ENCODE measurements at places on chromosomes 4 and X.

DNA sequence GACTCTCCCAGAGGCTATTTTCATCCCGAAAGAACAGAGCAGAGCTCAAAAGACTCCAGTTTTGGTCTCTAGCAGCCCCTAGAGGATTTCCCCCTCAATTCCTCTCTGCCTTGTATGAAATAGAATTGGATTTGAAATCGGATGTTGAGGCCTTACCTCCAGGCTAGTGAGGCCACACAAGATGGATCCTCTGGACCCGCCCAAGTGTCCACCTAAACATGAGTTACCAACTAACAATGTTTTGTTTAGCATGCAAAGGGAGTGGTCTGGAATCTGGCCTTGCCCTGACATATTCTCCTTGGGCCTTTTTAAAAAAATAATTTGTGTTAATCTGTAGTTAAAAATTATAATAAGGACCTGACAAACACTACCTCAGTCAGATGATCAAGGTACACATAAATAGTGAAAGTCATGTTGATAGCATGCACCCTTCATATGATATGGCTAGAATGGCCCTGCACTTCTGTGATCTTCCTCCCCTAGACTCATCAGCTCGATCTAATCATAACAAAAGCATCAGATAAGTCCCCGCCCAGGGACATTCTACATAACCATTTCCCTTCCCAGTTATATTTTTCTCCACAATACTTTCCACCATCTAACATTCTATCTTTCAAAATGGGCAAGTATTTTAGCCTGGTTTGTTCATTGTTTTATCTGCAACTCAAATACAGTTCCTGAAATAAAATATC is 6.5 kb downstream of the TLR8 start:
- DNase-seq, result no peak

DNA sequence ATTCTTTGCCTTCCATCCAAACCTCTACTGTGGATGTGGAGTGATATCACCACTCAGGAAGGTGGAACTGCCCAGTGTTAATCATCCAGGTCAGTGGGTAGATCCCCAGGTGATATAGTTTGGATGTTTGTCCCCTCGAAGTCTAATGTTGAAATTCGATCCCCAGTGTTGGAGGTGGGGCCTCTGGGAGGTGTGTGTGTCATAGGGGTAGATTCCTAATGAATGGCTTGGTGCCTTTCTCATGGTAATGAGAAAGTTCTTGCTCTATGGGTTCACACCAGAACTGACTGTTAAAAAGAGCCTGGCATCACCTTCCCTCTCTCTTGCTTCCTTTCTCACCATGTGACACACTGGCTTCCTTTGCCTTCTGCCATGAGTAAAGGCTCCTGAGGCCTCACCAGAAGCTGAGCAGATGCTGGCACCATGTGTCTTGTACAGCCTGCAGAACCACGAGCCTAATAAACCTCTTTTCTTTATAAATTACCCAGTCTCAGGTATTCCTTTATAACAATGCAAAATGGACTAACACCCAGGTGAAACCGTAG is 6.8 kb upstream of the SOWAHB start:
- DNase-seq, result no peak

DNA sequence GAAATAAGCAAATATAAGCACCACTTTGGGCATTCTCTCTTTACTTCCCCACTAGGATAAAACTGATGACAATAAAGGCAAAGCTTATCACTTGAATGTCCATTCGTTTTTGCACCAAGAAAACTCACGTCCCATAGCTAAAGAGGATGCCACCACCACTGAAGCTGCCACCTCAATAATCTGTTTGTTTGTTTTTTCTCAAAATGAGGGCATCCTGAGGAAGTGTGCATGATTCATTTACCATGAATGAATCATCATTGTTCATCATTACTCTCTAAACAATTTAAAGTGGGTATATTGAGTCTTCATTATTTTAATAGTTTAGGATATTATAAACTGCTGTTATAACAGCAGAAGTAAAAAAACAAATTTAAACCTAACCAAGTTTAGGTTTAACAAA is 168.2 kb downstream of the DCTD start:
- no peak for DNase-seq

DNA sequence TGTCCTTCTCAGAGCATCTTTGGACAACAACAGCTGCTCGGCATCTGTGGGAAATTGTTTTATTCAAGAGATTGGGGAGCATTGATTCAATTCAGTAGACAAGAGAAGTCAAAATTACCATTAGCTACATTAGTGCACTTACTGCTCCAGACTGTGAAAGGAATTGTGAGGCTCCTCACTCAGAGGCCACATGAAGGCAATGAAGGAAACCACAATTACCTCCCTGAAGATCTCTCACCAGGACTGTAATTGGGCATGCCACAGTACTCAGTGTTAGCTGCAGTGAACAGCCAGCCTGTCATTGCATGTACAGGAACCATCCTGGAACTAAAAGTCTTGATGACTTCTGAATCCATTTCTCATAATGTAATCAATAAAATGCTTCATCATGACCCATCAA is 144.8 kb downstream of the PPA2 start:
- DNase-seq, result no peak

- no peak for DNase-seq
Measured at GRCh38 chr4:107299646-107300045, 263.5 kb upstream of the DKK2 start.

GRCh38 chr4:118969359-118969758 is 80.7 kb downstream of the SYNPO2 start:
- DNase-seq, result no peak

- no peak for DNase-seq
Measured at GRCh38 chrX:48532161-48532560, 7.4 kb upstream of the TBC1D25 start.

- DNase-seq, result no peak
Measured at GRCh38 chrX:45445745-45446412, 245.2 kb upstream of the DIPK2B start.

Data from stimulated activated effector memory CD8-positive, alpha-beta T cell treated with anti-CD3 and anti-CD28 coated beads, Interleukin-12 subunit alpha, Interleukin-12 subunit beta, amount 100 ng/mL, for 72 hours (primary cell).